Activated CD4-positive, alpha-beta memory T cell treated with anti-CD3 and anti-CD28 coated beads for 36 hours (primary cell): ENCODE measurements at places on chromosomes 7 and 10. TPM values are rescaled to one million over a fixed set of nuclear protein-coding genes. Genes with fewer than 3 reads are reported as not detected.

The ST8SIA6 gene
- not detected for total RNA-seq

DNA sequence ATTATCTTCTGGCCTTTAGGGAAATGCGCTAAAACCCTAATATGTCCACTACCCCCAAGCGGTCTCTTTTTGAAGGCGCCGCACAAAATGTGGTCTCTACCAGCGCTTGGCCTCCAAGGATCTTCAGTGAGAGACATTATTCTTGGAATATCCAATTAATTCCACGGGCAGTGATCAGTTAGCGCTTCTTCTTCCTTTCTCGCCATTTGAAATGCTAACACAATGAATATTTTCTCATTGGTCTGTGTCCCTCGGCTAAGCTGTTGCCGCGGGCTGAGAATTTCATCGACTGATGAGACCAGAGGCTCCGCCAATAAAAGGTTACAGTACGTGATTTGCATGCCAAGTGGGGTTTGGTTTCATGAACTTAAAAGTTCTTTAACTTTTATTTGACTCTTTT lies 169.8 kb downstream of the TCF7L2 start:
- no peak for DNase-seq

The TCAF2 gene
- 32.7 TPM for total RNA-seq

DNA sequence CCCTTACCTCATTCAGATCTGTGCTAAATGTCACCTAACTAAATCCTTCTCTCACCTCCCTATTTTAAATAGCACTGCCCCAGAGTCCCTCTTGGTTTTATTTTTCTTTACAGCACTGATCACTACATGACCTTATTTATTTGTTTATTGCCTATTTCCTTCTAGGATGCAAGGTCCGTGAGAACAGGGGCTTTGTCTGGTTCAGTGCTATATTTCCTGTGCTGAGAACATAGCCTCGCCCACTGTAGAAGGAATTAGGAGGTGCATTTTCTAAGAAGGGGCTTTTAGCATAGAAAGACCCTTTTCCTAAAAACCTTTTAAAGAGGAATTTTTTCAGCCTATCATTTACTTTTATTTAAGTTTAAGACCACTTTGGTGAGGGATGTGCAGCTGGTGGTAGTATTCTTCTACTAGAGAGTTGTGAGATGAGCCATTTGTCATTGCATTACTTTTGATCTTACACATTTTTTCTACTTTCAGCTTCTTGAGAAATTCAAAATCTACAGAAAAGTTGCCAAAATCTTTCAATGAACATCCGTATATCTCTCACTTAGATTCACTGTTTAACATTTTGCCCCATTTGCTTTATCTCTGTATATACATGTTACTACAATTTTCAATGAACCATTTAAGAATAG lies 13.5 kb upstream of the PCGF5 start:
- no peak for DNase-seq

The RAB11FIP2 gene
- 9.4 TPM for total RNA-seq

DNA sequence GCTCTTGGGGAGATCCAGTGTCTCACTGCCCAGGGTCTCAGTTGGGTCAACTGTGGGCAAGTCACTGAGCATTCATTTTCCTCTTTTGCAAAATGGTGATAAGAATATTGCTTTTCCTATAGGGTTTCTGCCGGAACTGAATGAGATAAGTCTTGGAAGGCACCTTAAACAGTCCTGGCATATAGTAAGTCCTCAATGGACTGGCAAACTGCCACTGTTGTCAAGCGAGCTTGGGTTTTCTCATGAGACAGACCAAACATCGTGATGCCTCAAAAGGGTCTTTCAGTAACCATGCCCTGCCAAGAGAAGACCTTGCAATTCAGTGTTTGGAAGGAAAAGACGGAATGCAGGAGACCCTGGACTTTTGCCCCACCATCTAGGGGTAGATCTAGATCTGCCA lies 251.5 kb downstream of the WDR11 start:
- DNase-seq: no peak

The GNGT1 gene
- total RNA-seq: not detected

DNA sequence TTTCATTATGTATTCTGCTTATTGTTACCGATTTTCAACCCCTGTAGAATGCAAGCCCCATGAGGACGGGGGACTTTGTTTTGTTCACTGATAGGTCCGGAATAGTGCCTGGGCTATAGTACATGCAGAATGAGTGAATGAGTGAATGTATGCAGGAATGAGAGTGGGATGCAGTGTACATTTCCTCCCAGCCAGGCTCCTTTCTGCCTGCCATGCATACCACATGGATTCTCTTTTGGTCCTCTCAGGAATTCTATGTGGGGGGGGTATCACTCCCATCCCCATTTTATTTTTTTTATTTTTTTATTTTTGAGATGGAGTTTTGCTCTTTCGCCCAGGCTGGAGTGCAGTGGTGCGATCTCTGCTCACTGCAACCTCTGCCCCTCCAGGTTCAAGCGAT lies 16.7 kb downstream of the TRIM56 start:
- no peak for DNase-seq

GRCh38 chr7:135158141-135158655 lies 10.3 kb downstream of the TMEM140 start:
- no peak for DNase-seq

The MAGI2 gene
- total RNA-seq: 0.17 TPM

The PTF1A gene
- total RNA-seq: not detected

The TMEM213 gene
- 0.39 TPM for total RNA-seq

- DNase-seq: no peak
Observed at GRCh38 chr7:98375664-98376063, 25.2 kb downstream of the BAIAP2L1 start.

DNA sequence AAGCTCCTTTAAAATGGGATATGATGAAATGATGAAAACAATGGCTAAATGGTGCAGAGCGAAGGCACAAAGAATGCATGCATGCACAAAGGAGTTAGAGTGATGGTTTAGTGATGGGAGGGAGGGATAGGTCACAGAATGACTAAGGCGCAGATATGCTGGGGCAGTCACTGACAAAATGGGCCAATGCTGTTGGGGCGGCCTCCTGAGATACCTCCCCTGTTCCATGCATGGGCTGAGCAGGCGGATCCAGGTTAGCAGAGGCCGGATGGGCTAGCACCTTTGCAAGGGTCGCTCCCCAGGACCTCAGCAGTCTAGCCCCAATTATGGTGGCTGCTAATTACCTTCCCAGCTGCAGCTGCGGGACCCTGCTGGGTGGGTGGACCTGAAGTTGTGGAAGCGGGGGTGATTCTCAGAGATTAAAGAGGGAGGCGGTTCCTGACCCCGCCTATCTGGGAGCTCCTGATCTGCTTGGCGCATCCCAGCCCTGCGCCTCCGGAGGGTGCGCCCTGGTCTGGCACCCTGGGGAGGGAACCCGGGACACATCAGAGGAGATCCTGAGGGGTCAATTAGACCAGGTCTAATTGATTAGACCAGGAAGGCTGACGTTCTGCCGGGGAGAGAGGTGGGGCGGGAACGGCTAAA lies 175.0 kb downstream of the CYP26A1 start:
- DNase-seq: no peak

- peak; percentile 47 for DNase-seq
Observed at GRCh38 chr10:89391907-89392756, at the start of gene IFIT1. Gene IFIT1, plus strand, starts transcription at chr10:89392623. Its CDS starts 90 bp downstream, at chr10:89392713.

DNA sequence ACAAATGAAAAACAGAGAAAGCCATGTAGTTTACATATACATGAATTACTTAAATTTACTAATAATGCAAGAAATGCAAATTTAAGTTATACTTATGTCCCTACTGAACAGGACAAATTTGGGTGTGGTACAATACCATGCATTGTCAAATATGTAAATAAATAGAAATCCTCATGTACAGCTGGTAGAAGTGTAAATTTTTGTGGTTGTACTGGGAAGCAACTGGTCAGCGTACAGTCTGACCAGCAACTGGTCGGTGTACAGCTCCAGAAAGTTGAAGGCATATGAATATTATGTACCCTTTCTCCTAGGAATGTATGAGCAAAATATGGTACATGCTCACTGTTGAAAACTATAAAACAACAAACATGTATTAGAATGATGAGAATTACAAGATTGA lies 93.9 kb upstream of the TMEM106B start:
- no peak for DNase-seq

DNA sequence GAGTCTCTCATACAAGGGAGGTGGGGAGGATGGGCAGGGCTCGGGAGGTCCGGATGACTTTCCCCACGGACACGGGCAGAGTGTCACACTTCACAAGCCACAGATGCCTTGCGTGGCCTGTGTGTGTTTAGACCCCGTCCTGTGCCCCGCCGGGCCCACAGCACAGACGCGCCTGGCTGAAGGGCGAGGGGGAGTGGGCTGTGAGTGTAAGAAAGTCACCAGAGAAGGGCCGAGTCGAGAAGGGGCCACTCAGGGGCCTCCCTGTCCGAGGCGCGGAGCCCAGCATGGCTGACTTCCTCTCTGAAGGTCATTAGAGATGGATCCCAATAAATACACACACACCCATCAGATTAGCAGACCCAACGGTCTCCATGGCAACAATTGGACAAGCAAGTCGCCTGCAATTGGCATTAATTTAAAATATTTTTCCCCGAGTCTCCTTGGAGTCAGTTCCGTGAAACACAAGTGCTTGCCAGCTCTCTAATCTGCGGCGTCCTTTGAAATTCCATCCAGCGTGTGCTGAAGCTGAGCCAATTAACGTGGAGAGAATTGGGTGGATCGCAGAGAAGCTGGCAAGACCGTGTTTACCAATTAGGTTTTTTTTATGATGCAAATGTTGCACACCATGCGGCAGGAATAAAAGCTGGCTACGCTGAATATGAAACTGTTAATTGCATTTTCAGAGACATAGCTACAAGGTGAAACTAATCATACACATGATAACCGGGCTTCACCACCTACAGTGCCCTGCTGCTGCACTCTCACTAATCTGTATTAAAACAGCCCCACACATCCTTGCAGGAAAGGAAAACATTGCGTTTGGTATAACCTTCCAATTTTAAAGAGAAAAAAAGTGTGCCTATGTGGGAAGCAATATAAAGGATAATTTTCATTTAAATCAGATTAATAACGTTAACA lies 571.2 kb downstream of the PTPRN2 start:
- DNase-seq: no peak

The PPP1R9A gene
- total RNA-seq: not detected

- DNase-seq: no peak
Observed at GRCh38 chr7:130611218-130611617, 57.3 kb downstream of the COPG2 start.

DNA sequence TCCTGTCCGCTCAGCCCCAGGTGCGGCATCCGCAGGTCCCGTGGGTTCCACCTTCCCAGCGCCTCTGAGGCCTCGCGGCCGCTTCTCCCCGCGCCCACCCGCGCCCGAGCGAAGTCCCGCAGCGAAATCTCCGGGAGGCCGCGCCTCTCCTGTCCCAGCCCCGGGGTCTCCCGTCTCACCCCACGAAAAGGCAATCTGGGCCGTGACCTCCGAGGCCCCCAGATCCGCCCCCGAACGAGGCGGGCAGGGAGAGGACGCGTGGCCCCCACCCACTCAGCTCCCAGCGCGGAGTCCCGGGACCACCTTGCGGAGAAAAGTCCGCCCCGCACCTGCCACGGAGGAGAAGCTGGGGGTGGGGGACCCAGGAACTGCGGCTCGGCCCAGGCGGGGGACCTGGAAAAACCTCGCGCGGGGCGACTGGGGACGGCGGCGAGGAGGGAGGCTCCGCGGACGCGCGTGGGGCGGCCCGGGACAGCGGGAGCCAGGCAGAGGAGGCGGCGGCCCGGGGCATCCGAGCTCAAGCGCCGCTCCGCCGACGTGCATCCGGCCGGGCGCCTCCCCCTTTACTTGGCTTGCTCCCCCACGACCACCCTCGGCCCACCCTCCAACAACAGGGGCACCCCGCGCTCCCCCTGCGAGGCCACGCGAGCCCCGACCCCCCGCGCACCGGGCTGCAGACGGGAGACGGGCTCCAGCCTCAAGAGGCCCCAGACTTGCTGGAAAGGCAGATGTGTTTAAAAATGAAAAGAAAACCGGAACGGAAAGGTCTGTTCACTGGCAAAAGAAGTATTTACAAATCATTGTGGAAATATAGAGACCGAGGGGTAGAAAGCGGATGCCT lies 33.0 kb upstream of the RNF32 start:
- no peak for DNase-seq

DNA sequence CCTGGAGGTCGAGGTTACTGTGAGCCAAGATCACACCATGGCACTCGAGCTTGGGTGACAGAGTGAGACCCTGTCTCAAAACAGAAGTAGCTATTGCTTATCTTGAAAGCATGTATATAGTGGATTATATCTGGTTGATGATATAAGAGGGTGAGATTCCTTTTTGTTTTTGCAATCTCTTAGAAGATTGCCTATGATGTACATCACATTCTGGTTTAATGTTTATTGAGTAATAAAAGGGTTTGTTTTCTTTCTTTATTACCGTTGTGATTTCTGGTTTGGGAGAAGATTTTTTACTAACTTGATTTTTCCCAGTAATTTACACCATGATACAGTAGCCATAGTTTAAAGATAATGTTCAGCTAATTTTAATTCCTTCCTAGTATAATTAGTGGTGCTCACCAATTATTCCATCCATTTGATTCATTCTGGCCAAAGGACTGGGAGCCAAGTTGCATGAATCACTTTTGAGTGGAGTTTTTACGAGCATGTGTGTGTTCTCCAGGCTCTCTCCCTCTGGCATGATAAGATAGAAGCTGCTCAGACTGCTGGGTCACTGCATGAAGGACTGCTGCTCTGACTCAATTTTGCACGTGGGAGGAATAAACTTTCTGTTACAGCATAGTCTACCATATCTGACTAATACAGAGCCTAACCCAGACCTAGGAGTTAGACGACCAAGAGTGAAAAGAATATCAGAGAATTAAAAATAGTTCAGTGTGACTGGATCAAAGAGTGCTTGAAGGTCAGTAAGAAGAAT lies 13.5 kb upstream of the TSPAN13 start:
- peak; percentile 19 for DNase-seq

DNA sequence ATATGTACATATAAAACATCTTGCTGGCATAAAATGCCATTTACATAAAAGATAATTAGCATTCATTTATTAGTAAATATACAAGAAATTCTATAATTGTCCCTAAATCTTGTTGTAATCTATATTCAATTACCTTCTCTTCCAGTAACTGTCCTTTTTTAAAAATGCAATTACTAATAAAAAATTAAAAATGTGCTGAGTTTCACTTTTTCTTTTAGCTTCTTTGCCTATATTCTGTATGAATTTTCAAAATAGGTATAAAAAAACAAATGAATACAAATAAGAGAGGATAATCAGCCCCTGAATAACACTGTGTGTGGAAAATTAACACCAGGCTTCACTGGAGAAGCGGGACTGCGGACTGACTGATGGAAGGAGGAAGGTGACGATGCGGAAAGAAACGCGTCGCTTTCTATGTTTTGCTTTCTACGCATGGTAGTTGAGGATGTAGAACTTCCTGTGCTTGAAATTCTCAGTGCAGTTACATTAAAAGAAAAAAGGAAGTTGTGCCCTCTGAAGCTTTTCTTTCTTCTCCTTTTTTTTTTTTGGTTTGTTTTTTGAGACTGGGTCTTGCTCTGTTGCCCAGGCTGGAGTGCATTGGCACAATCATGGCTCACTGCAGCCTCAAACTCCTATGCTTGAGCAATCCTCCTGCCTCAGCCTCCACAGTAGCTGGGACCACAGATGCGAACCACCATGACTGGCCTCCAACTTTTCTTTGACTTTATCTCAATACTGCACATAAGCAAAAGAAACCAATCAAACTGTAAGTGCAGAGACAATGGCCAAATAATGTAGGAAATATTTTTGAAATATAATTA lies 7.4 kb upstream of the ZMYND11 start:
- DNase-seq: peak; percentile 48

The COL28A1 gene
- total RNA-seq: 0.19 TPM

The DDC gene
- total RNA-seq: not detected

The NEUROG3 gene
- total RNA-seq: not detected

The AZGP1 gene
- not detected for total RNA-seq

GRCh38 chr10:11178606-11179515 lies 161.2 kb downstream of the CELF2 start:
- DNase-seq: peak; percentile 92
